Stimulated activated CD8-positive, alpha-beta memory T cell treated with anti-CD3 and anti-CD28 coated beads, Interleukin-4, amount 100 ng/mL, for 4 hours (primary cell): ENCODE measurements at places on chromosomes 1 and 21.

DNA sequence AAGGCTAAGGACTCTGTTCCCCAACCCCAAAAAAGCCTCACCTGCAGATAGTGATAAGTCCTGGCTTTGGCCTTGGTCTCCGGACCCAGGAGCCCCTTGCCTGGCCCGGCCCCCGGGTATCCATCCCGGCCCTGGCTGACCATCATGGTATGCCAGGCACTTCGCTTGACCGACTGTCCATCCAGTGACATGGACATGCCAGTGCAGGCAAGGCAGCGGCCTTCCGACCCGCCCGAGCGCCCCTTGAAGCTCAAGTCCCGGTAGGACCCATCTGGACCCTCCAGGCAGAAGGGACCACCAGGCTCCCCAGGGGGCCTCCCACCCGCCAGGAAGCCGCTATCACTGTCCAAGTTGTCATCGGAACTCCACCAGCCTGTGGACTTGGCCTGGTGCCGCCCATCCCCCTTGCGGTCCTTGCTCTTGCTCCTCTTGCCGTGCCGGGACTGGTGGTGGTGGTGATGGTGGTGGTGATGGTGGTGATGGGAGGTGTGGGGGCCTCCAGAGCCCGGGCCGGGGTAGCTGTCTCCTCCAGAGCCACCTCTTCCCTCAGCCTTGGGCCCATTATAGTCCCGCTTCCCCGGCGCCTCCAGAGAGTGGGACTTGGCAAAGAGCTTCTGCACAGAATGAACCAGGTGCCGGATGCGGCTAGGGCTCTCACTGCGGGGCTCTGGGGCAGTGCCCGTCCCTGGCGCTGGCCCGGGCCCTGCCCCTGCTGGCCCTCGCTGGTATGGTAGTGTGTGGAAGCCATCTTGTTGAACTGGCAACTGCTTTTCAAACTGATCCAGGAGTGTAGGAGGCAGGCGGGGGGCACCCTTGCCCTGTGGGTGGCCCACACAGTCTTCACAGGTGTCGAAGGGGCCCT lies 25.0 kb downstream of the DLGAP3 start:
- DNase-seq: no peak

GRCh38 chr1:56967900-56968832 lies 2.4 kb upstream of the C8B start:
- no peak for DNase-seq

DNA sequence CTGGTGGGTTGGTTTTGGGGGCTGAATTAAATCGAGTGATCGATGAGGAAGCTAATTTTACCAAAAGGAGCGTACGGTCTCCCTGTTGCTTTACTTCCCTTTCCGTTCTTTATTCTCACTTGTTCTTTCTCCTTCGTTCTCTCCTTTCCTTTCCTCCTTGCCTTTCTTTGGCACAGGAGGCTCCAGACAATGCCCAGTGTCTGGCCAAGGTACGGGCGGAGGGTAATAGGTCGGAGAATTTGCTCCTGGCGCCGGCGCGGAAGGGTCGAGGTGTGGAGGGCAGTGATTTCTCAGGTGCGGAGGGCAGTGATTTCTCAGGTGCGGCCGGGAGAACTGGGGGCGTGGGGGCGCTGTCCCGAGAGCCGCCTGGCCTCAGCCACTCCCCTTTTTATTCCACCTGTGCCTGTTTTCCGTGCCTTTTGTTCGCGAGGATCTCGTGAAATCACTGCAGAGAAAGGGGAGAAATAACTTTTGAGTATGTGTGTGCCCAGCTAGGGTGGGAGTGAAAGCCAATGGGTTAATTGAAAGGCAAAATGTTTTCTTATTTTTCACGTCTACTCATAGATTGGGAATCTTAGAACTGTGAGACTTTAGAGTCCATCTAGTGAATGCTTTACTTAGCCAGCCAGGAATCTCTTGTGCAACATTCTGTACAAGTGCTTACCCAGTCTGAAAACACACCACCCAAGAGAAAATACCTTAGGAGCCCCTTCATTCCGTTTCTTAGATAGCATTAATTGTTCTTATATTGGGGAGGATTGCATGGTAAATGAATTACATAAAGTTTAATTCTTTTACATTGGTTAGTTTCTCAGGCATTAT lies 1.3 kb downstream of the FNBP1L start:
- DNase-seq: no peak

DNA sequence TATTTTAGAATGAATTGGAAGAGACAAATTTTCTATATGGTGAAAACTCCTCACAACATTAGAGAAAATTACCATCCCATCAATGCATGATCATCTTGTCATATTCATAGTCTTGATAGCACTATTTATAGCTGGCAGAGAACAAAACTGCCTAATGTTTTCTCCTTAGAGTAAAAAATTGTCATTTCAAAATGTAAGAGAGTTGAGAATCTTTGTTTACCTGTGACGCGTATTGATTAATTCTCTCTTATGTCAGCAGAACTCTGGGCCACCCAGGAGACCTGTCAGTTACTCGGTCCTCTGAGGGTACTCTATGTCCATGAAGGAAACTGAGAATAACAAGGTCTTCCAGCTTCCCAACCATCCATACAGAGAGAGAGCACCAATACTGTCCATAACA lies 381.4 kb upstream of the ZP4 start:
- no peak for DNase-seq

- DNase-seq: no peak
Measured at GRCh38 chr1:161260376-161261260, 2.1 kb downstream of the PCP4L1 start.

DNA sequence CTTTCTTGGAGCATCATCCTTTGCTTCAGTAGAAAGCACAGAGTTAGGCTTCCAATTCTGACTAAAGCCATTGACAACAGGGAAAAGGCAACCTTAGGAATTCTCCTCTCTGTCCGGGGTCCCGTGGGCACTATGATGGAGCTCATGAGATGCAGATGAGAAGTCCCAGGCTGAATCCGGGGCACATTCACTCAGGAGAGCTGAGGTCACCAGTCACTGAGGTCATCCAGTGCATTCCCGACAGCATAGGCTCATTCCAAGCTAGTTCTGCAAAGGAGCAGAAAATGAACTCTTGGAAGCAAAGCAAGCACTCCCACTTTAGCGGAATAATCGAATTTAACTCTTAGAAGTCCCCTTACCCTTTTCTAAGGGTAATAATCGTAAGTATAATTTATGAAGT lies 6.8 kb downstream of the CR1 start:
- DNase-seq: no peak

GRCh38 chr1:236220473-236220872 lies 61.3 kb downstream of the ERO1B start:
- DNase-seq: no peak

- no peak for DNase-seq
Measured at GRCh38 chr21:22575165-22575584, 1577.0 kb downstream of the NCAM2 start.

DNA sequence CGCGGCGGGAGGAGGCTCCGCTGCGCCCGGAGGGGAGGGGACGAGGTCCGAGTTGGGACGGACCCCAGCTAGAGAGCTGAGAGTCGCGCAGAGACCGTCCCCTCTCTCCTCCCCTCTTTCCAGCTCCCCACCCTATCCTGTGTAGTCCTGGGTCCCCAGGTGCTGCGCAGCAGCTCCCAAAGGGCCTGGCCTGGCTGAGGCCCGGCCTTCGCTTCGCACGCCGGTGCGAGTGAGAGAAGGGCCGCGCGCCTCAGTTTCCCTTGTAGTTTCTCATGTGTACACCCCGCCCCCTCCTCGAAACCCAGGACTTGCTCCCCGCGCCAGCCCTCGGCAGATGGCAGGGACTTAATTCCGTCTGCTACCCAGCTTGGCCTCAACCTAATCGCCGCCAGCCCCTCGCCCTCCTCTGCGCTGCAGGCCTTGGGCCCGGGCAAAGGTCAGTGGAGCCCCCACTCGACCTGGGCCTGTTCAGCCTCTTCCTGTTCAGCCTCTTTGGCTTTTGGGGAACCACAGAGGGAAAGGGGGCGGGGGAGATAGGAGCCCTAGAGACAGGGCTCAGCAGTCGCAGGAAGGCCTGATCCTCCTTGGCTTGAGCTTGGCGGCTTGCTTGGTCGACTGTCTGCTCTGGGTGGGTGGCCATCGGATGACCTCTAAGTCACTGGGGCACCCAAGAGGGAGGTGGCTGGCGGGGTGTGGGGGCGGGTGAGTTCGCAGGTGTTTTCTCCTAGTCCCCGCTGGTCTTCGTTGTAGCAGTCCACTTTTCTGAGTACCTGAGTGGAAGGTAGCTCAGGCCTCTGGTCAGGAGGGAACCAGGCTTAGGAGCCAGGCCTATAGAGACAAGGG lies 1.0 kb downstream of the ZNF687 start:
- no peak for DNase-seq

GRCh38 chr1:204574865-204575163 lies 58.6 kb downstream of the MDM4 start:
- DNase-seq: no peak

- DNase-seq: no peak
Measured at GRCh38 chr1:180816132-180816531, 96.6 kb upstream of the KIAA1614 start.

DNA sequence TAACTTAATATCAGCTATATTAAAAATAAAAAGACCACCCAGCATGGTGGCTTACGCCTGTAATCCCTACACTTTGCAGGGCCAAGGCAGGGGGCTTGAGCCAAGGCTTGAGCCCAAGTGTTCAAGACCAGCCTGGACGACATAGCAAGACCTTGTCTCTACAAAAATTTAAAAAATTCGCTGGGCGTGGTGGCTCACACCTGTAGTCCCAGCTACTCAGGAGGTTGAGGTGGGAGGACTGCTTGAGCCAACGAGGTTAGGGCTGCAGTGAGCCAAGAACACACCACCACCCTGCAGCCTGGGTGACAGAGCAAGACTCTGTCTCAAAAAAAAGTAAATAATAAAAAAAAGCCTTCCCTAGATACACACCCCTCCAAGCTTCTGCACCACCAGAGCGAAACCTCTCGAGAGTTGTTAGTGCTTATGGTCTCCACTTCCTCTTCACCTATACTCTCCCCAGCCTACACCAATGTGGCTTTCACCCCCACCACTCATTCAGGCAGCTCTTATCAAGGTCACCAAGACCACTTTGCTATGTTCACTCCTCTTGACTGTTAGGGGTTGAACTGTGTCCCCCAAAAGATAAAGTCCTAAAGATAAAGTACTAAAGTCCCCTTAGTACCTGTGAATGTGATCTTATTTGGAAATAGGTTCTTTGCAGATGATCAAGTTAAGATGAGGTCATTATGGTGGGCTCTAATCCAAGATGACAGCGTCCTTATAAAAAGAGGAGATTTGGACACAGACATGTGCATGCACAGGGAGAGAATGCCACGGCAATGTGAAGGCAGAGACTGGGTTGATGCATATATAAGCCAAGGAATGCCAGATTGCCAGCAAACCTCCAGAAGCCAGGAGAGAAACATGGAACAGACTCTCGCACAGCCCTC lies 6.8 kb upstream of the PPP1R15B start:
- no peak for DNase-seq

- DNase-seq: no peak
Measured at GRCh38 chr21:26659182-26659581, 86.1 kb upstream of the CYYR1 start.

DNA sequence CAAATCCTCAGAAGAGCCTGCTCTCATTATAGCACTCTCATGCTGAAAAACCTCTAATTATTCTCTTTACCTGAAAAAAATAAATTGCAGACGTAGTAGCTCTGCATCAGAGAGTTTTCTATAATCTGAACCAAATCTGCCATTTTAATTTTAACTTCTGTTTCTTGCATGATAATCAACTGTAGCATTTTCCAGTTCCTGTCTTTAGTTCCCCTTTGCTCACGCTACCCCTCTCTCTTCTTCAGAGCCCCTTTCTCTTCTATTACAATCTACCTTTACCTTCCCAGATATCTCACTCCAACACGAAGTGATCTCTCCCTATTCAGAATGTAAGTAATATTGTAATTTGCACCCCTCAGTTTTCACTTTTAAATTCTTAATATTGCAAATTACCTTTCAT lies 31.4 kb downstream of the FMO1 start:
- DNase-seq: no peak

GRCh38 chr1:84742653-84743052 lies 52.4 kb upstream of the SSX2IP start:
- DNase-seq: no peak

GRCh38 chr1:245682638-245683628 lies 528.1 kb downstream of the KIF26B start:
- no peak for DNase-seq

GRCh38 chr1:174262349-174263241 lies 103.3 kb downstream of the RABGAP1L start:
- no peak for DNase-seq

- no peak for DNase-seq
Measured at GRCh38 chr1:26719205-26719604, 23.4 kb downstream of the ARID1A start.

DNA sequence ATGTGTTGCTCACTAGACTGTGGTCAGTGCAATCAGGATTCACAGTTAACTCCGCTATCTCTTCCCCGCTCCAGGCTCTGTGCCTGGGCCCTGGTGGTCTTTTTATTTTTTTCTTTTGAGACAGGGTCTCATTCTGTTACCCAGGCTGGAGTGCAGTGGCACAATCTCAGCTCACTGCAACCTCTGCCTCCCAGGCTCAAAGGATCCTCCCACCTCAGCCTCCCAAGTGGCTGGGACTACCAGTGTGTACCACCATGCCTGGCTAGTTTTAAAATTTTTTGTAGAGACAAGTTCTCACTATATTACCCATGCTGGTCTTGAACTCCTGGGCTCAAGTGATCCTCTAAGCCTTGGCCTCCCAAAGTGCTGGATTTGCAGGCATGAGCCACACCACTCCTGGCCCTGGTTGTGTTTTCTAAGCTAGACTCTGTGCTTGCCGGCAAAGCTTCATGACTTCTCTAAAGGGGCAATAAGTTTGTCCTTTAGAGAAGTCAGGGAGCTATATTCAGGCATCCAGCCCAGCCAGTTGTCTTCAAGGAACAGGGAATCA lies 1.4 kb downstream of the RCSD1 start:
- no peak for DNase-seq

DNA sequence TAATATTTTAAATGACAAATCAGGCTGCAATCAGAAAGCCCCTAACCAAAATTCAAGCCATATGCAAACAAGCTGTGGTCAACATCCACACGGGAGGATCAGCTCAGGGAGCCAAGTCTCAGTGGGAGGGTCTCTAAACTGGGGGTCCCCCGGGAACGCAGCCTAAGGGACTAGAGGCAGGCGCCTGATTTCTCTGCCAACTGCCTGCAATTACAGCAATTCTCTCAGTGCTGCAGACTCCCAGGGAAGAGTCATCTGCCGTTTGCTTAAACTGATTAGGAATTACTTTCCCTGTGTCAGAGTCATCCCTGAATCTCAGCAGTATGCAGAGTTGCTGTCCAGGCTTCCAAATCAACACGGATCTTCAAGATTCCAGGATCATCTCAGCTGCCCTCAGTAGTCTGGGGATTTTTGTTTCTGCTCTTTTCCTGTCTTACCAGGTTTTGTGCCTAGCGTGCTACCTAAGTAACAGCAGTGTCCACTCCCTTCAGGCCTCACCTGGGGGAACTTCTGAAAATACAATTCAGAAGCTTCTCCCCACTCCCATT lies 247.8 kb downstream of the RRAGC start:
- no peak for DNase-seq

DNA sequence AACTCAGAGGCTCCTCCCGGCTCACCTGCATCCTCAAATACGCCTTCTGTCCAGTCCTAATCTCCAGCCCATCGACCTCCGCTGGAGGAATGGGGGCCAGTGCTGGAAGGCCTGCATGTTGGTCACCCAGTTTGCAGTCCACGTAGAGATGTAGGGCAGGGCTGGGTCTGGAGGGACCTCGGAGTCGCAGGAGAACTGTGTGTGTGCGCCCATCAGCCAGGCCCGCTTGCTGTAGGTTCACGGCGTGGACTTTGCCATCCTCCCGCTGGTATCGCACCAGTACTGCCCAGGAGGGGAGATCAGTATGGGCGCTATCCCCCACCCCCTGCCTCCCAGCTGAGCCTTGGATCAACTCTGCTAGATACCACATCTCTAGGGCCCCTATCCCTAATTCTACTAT lies 2.7 kb downstream of the THBS3 start:
- no peak for DNase-seq

GRCh38 chr1:71428029-71428428 lies 347.2 kb upstream of the ZRANB2 start:
- no peak for DNase-seq
